ENCODE measurements at places on chromosomes 3 and 15.

- no peak for DNase-seq
Measured at GRCh38 chr15:94312946-94313345, 81.6 kb downstream of the MCTP2 start.

DNA sequence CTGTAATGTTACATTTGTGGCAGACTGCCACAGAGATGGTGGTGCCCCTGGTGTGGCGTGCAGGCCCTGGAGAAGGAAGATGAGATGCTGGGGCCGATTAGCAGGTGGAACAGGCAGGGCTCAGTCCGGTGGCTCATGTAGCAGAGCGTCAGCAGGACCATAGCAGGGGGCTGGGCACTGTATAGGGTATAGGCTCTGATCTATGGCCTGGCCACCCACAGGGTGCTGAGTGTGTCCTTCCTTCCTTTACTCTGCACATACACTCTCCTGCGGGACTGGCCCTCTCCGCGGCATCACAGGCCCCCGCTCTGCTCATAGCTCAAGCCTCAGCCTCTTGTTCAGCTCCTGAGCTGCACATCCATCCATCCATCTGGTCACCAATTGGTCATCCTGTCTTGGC is 143.6 kb downstream of the OPA1 start:
- no peak for DNase-seq

- DNase-seq = no peak
Measured at GRCh38 chr3:13188181-13188779, 115.1 kb upstream of the IQSEC1 start.

DNA sequence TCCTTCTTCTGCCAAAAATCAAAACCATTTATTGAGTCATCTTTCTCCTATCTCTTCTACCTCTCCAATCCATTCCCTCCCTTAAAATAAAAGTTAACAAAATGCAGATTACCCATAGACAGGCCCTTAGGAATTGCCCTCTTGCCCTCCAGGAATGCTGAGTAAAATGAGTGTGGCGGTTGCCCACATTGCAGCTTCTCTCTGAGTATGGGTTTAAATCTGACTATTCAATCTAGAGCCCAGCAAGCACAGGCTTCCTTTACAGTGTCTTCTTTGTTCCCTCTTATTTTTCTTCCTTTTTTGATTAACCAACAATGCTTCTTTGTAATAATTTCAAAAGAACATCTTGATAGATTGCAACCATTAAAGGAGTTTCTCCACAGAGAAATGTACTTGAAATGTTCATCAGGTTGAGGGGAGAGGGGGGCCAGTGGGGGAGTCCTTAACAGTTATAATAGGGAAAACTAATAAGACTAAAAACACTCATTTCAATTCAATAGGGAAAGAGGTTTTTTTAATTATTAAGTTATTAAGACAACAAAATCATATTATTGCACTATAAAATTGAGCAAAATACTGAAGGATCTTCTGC is 135.3 kb upstream of the LMCD1 start:
- no peak for DNase-seq

DNA sequence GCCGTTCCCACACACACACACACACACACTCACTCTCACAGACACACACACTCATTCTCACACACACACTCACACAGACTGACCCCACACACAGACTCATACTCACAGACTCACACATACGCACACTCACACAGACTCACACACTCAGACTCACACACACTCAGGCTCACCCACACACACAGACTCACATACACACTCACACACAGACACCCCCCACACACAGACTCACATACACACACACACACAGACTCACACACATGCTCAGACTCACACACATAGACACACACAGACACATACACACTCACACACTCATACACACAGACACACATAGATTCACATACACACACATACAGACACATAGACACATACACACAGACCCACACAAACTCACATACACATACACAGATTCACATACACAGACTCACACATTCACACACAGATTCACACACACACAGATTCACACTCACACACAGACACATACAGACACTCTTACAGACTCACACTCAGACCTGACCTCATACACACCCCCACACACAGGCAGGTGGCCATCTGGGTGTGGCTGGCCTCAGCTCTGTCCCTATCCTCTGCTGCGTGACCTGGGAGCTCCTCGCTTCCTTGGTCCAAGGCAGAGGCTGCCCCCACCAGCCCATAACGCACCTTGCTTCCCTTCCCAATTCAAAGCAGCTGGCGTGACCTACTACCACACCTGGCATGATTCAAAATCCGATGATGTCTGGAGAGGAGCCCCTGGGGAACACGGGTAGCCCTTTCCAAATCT is 1.9 kb downstream of the C3orf22 start:
- no peak for DNase-seq

DNA sequence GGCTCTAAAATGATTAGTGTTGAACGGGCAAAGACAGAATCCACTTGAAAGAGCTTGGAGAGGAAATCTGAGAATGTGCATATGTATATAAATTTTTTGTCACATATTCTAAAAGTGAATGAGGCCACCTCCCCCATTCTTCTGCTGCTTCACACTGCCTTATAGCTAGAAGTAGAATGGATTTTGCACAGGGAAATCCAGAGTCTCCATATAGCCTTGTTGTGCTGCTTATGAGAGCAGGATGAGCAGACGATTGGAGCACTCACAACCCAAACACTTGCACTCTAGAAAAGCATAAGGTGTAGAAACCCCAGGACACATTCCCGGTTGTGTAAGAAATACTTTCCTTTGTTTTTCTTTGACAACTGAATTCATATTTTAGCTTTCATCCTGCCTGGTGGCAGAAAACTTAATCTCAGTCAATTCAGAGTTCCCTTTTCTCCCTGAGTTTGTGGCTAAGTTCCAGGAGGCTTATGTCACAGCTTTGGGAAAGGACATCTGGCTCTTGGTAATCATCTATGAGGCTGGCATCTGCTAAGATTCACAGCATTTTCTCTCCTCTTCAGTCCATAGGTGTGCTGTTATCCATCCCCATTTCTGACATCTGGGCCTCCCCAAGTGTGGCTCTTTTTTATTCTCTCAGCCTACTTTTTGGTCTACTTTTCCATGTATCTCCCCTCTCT is 188.4 kb upstream of the PFN2 start:
- no peak for DNase-seq

DNA sequence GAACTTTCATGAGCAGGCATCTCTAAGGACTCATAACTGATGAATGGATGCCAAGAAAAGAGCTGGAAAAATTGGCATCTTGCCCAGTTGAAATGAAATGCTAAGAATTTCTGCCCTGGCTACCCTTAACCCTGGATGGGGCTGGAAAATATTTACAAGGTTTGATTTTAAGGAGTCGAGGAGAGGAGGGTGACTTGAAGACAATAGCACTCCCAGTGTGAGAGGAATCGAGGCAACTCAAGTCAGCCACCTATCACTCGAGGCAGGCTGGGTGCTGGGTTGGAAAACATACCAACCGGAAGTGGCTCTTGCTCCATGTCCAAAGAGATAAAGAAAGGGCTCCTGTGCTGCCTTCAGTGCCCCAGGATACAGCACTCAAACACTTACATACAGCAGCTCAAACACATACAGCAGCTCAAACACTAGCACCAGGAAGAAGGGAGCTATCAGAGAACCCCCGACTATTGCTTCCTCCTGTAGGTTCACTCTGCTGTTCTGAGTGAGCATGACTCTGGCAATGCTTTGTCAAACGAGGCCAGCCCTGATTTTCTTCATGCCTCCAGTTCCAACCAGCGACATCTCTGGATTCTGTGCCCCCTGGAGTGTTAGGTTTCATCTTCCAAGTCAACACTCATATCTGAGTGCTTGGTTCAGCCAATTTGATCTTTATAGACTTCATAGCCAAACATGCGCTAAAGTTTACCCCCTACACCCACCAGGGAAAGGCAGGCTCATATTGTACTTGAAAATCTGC is 4.9 kb downstream of the PRICKLE2 start:
- DNase-seq = no peak

DNA sequence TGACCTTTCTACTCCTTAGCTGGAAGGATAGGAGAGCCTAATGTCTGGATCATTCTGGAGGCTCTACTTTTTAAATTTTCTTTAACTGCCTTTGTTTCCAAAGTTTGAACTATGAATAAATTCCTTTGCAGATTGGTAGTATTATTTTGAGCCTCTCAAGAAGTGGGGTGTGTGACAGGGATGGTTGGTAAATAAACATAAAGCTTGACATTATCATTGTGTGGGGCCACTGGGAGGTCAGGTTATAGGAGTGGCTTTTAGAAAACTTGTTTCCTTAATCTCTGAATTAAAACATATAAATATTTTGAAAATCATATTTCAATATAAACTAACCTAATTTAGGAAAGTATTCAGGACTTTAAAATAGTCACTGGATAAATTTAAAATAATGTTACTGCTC is 89.3 kb downstream of the OTOL1 start:
- DNase-seq = no peak

GRCh38 chr3:10927551-10927950 is 65.0 kb upstream of the SLC6A1 start:
- no peak for DNase-seq

DNA sequence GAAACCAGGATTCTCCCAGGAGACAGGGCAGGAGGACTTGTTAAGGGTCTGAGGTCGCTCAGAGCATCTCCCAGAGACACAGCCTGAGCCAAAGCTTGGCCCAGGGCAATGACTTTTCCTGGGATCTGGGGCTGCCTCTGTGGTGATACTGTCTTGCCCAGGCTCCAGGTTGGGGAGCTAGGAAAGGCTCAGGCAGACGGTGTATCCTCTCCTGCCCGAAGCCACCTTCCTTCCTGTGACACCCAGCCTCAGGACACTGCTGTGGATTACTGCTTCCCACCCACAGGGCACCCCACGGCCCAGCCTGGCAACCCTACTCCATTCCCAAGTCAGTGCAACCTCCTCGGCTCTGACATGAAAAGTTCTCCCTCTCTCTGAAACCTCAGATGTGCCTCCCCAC is 31.9 kb downstream of the SCN5A start:
- no peak for DNase-seq

DNA sequence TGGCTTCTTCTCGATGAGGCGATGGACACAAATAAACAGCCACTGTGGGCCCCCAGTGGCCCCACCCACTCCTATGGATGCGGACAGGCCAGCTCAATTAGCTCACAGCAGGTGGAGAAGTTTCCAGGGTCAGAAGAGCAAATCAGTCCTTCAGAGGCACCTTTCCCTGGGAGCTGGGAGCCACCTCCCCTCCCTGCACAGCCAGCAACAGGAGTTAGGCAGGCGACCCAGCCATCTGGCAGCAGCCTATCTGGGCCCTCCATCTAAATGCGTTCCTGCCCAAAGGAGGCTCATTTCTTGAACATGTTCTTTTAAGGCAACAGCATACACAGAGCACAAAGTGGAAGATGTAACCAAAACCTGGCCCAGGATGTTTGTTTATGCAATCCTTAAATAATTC is 211.9 kb upstream of the ARRDC4 start:
- DNase-seq = no peak

DNA sequence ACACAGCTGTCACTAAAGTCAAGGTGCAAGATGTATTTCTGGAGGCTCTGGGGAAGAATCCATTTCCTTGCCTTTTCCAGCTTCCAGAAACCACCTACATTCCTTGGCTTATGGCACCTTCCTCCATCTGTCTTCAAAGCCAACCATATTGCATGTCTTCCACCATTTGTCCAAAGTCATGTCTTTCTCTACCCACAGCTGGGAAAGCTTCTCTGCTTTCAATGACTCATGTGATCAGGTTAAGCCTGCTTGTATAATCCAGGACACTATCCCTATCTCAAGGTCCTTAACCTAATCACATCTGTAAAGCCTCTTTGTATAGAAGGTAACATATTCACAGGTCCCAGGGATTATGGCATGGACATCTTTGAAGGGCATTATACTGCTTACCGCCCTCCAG is 14.2 kb downstream of the ARHGAP31 start:
- DNase-seq = no peak

DNA sequence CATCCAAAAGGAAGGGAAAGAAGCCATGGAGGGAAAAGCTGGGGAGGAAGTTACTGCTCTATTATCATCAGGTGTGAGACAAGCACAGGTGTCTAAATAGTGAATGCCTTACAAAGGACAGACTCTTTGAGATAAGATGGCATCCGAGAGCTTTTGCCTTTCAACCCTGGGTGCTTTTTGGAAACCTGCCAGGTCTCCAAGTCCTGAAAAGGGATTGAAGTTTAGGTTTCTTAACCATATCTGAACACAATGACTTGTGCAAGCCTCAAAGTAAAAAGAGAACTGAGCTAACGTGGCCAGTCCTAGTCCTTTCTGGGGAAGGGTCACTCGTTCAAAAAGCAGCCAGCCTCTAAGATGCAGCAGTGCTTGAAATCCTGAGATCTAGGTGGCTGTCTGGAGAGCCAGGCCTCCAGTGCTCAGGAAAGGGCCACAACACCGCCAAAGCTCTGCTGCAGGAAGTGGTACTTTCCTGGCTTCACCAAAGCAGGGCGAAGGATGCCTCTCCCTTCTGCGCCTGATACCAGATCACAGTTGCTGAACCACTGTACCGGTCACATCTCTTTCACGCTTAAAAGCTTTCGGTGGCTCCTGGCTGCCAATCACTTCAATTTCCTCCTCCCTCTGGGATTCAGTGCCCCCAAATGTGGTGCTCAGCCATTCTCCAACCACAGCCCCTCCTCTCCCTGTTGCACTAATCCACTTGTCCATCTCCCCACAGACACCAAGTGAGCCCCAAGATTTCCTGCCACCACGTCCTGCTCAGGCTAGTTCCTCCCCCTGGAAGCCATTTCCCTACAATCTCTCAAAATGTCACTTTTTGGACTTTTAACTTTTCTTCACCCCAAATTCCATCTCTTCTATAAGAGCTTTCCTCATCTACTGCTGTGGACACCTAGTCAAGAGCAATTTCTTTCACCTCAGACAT is 104.1 kb upstream of the LPP start:
- DNase-seq = no peak

GRCh38 chr15:91717811-91718210 is 135.7 kb upstream of the SLCO3A1 start:
- DNase-seq = no peak

DNA sequence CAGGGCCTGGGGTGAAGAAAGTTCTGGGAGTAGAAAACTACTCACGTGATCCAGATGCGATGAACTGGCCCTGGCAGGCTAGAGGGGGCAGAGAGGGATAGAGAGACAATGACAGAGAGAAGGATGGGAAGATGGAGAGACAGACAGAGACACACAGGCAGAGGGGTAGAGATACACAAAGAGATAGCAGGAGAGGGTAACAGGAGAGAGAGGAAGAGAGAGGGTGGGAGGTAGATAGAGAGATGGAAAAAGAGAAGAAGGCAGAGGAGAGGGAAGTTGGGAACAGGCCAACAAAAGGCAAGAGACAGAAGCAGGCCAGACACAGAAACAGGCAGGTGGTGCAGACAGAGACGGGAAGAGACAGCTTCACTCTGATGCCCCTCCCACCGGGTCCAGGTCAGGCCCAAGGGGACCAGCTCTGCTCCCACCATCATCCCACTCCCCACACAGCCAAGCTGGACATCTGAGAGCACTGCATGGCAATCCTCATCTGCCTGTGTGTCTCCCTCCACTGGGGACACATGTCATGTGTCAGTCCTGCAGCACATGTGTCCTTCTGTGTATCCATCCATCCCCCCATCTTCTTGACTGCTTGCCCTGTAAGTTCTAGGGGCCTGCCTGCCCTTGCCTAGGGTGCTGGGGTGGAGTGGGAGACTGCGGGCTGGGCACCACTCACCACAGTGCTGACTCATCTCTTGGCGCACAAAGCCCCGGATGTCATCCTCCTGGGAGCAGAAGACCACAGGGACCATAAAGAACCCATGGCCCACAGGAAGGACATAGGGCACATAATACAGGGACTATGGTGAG is 2.2 kb upstream of the UCN2 start:
- no peak for DNase-seq
